Fibroblast of skin of right biceps (primary cell): ENCODE measurements at places on chromosomes 11 and 22.
A peak's percentile ranks its signal among the peaks of the same experiment; 100 is the strongest.

- no peak for DNase-seq
These were observed 110.3 kb upstream of the PITPNB start for GRCh38 chr22:28029201-28029948.

GRCh38 chr11:16873289-16873688, 134.8 kb downstream of the C11orf58 start:
- DNase-seq = peak; percentile 31

- no peak for DNase-seq
These were observed 30.5 kb downstream of the ARAP1 start for GRCh38 chr11:72721689-72722049.

DNA sequence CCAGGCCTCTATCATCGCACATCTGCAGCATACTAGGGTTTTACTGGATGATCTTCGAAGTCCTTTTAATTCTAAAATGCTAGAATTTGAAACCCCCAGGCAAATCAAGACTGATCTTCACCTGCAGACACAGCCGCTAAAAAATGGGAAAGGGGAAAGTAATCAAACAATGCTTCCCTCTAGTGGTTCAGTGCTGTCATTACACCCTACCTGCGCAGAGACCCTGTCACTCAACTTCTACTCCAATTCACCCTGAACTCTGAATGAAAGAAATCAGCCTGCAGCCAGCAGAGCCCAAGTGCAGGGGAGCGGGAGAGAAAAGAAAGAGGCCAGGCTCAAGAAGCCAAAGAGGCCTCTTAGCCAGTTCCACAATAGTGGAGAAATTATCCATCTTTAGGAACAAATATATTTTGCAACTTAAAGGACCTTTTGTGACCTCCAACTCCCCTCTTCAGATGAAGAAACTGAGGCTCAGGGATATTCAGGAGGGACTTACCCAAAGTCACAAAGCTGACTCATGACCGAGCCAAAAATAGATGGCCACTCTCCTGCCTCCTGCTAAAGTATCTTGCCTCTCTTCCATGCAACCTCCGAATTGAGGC, 33.0 kb downstream of the SERGEF start:
- DNase-seq = peak; percentile 6

DNA sequence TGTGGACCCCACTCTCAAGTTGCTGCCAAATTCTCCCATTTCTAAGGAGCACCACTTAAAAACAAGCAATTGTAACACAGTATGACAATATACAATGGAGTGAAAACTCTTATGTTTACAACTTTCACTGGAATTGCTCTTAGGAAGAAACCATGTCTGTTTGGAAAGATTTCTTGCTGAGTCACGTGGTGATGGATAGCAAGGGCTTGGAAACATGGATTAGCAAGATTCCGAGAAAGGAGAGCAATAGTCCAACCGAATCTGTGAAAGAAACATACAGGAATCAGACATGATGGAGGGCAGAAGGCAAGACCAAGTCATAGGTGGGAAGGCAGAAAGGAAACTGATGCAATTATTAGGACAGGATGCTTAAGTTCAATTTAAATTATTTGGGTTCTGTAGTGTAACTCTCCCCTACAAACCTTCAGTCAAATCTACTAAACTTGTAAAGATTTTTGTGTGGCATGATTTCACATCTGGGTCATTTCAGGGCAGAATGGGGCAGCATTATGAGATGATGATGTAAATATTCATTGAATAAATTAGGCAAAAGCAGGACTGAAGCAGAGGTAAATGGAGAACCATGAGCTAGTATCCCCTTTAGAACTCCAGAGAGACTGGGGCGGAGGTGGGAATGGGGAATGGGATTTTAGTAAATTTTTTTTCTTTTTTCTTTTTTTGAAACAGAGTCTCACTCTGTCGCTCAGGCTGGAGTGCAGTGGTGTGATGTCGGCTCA, 27.8 kb upstream of the THY1 start:
- no peak for DNase-seq

DNA sequence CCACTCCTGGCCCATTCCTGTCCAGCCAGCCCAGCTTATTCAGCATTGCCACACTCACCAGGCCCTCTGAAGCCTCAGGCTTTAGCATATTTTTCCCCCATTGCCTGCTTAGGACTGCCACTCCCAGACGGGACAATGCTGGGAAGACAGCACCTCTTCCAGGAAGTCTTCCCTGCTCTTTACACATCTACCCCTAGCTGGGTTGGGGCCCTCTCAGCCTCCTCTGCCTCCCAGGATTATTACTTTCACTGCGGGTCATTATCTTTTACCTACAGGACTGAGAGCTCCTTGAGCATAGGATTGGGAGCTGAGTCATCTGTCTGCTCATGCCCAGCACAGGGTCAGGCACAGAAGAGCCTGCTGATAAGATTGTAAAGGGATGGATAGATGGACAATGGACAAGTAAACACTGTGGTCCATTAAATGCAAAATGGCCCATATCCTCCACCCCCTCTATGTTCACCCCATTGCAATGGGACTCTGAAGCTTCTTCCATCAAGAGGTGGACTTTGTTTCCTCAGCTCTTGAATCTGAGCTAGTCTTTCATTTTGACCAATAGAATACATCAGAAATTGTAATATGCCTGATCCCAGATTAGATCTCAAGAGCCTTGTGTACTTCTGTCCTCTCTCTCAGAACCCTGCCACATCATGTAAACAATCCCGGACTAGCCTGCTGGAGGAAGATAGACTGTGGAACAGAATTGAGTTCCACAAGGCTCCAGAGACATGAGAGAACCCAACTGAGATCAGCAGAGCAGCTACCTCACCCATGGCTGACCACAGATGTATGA, 32.0 kb upstream of the LRRC32 start:
- no peak for DNase-seq

GRCh38 chr11:12234221-12234620, 123.8 kb downstream of the MICAL2 start:
- DNase-seq = no peak

DNA sequence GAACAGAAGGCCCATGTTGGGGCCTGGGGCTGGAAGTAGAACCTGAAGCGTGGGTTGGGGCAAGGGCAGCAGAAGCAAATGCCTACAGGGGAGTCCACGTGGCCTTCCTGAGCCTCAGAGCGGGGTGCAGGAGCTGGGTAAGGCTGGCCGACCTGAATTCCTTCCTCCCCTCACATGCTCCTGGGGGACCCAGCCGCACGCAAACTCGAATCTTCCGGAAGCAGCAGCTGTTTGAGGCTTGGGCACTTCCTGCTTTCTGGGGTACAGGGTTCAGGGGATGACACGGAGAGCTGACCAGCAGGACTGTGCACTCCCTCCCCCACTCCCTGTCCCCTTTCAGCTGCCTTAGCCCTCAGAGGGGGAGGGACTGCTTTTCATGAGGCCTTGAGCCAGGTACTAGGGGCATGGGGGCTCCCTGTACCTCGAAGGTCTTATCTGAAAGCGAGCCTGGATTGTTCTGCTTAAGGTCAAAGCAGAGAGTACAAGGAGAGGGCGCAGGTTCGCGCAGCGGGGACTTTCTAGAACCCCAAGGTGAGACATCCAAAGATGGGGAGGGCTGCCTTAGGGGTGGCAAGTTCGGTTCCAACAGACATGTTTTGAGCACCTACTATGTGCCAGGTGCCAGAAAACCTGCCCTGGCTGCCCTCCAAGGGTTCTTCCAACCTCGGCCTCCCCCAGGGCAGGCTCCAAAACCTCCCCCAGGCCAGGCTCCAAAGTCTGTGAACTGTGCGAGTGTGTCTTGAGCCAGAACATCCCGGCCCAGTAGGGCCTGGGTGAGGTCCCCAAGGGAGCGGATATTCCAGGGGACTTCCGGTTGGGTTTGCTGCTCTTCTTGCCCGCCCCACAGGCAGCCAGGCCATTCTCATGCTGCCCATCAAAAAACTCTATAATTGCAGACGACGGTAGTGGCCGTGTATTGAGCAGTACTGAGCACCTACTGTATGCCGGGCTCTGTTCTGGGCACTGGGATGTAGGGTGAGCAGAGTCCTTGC, 1.7 kb downstream of the NCF4 start:
- no peak for DNase-seq

DNA sequence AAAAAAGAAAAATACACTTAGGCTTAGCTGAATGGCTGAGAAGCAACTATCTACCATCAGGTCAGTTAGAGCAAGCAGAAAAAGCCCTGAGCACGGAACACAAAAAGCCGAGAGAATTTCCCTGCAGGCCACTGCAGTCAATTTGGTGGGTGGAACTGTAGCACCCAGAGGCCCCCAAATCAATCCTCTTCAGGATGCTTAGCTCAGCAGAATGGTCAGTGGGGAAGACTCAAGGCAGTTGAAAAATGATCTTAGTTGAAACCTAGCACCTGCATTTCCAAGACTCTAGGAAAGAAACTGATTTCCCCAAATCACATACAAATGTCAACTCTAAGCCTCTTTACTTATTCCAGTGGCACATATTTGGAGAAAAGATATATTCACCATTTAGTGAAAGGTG, 327.4 kb upstream of the SYN3 start:
- DNase-seq = no peak

- DNase-seq = no peak
These were observed 1269.3 kb upstream of the CNTN5 start for GRCh38 chr11:97751405-97751804.
